ENCODE measurements at places on chromosomes 5 and 9.

GRCh38 chr5:98130261-98131035, 643.0 kb upstream of the RGMB start:
- DNase-seq = no peak

DNA sequence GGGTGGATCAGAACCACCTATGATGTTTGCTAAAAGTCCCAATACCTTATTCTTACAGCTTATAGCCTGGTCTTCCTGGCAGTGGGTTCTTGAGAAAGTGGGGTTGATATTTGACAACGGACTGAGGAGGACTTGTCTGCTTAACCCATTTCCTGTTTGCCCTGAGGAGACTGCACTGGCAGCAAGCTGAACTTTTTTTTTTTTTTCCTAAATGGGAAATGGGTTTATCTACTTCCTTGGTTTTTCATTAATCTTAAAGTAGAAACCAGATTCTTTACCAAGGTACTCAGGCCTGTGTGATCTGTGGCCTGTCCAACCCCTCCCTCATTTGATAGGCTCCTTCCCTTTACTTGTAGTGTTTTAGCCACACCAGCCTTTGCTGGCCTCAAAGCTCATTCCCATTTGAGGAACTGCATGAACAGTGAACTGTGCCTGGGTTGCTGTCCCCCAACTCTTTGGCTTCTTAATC, 47.1 kb downstream of the C9orf57 start:
- no peak for DNase-seq

DNA sequence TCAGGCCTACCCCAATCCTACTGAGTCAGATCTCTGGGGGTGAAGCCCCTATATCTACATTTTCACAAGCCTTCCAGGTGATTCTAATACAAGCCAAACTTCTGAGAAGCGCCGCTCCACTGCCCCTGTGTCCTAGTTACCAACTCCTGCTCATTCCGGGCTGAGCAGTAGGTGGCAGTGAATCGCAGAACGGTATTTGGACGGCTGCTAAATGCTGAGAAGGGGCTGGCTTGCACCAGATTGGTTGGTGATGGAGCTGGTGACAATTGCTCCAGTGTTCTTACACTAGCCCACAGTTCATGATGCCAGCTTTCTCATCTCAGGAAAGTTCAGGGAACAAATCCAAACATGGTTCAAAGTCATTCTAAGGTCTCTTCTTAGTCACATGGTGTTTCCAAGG, 31.1 kb upstream of the FGF1 start:
- no peak for DNase-seq

DNA sequence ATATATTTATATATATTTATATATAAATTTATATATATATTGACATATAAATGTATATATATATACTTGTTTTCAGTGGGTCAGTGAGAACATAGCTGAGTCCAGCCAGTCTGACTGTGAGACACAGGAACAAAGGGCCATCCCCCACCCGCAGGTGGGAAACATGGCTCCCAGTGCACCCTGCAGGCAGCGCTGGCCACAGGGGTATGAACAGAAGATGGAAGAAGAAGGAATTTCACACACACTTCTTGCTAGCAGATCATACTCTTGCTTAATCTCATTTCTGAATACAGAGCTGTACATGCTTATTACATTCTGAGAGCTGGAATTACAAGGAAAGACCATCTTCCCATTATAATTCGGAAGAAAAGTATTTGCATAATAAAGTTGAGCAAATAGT, 595.4 kb downstream of the IRX1 start:
- no peak for DNase-seq

- peak; percentile 37 for DNase-seq
These were observed 256.3 kb downstream of the KIAA0825 start for GRCh38 chr5:94361832-94362796.

DNA sequence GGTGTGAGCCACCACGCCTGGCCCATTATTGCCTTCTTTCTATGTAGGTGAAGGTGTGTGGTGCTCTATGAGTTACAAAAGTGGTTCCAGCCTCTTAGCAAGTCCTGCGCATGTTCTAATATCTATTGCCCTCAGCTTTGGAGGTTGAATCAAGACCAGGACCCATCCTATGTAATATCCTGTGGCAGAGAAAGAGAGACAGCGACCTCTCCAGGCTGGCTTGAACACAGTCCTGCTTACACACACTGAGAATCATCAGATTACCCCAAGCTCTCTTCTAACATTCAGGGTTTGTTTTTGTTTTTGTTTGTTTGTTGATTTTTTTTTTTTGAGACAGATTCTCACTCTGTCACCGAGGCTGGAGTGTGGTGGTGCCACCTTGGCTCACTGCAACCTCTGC, 94.7 kb upstream of the OSMR start:
- no peak for DNase-seq

DNA sequence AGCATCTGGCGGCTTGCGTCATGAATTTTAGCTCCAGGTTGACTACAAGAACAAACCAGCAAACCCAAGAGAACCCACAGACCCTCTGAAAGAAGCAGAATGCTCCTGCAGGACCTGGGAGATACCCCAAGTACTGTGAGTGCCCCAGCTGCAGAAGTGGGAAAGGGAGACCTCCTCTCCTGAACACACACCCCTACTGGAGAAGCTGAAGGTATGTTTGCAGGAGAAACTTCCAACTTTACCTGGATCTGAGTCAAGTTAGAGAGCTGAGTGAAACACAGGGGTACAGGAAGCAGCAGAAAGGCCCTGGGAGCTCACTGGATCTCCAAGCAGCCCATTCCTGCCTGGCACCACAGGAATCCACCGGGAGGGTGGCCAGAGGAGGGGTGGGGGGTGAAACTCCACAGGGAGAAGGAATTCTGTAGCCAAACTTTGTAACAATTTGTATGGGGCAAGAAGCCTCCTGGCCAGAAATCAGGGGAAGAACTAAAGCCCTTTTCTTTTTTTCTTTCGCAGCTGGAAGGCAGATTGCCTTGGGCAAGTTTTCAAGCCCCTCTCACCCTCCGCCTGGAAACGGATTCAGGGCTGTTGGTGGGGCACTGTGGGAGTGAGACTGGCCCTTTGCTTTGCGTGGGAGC, 576.2 kb downstream of the BNC2 start:
- DNase-seq = no peak

DNA sequence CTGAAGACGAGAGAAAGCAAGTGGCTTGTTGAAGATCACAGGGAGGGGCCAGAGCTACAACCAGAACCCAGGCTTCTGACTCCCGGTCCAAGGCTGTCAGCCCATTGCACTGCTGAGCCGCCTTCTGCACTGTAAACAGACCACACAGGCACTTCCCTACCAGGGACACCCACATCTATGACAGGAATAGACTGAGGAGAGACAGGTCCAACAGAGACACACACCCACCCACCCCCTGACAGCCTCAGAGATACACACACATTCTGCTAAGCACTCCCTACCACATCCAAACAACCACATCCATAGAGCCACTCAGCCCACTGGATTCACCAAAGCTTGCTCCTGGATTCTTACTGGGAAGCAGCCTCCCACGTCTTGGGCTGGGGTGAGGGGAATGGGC, 23.0 kb upstream of the MYORG start:
- DNase-seq = no peak

- no peak for DNase-seq
These were observed 27.9 kb upstream of the SLC6A3 start for GRCh38 chr5:1472964-1473628.

- DNase-seq = no peak
These were observed 58.1 kb downstream of the LRSAM1 start for GRCh38 chr9:127509261-127509954.

DNA sequence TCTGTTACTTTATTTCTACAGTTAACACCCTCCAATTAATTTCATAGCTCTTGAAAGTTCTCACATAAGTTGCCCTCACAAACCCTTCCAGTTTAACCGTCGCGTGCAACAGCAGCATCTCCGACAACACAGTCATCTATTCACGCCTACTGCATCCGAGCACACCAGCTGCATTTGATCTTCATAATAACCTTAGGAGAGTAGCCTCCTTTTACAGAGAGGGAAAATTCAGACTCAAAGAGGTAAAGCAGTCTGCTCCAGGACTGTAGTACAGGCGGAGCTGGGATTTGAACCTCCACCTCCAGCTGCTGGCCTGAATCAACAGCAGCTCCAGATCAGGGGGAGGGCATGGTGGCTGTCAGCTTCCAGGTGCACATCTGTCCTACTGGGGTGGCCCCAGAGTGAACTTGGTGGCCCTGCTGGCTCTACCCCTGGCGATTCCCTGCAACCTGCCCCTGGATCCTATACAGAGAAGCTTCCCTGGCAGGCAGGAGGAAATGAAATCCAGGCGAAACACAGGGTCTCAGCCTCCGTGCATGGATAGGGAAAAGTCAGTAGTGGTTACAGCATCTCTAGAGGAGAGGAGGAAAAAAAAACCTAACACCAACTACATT, 71.6 kb upstream of the UNC5A start:
- no peak for DNase-seq

DNA sequence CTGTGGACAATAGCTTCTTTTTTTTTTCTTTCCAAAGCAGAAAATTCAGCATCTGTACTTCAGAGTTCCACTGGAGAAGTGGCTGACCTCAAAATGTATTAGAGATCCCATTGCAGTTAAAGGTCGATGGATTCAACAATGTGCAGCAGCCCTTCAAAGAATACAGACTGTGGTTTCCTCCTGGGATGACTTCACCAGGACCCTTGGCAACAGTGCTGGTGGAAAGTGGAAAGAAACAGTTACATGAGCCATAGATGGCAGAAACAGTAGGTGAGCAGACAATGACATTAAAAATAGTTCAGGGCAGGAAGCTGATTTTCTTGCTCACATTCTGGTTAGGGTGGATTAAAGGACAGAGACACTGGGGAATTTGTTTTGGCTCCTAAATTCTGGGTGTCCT, 62.4 kb downstream of the SLC28A3 start:
- no peak for DNase-seq

DNA sequence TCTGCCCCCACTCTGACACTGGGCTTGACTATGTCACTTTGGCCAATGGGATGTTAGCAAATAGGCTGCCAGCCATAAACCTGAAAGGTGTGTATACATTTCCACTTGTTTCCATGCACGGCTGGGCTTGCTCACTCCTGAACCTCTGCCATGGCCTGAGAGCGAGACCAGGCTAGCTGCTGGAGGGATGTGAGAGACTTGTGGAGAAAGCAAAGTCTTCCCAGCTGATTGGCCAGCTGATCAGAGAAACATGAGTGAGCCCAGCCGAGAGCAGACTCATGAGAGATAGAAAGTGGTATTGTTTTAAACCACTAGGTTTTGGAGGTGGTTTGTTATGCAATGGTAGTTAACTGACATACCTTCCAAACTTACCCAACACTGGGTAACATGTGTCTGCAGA, 13.9 kb downstream of the FAM193B start:
- DNase-seq = no peak

Measured in spinal cord (tissue), 10 donors.